ENCODE measurements at places on chromosomes 5 and 9. TPM values are rescaled to one million over a fixed set of nuclear protein-coding genes. Genes with fewer than 3 reads are reported as not detected.

The NIM1K gene
- total RNA-seq: 0.58 TPM

The REEP2 gene
- total RNA-seq: 6.6 TPM

The ARHGEF28 gene
- total RNA-seq: 18.0 TPM

The PCDHGC5 gene
- 6.3 TPM for total RNA-seq
